ENCODE measurements at places on chromosomes 2 and 18.
A peak's percentile ranks its signal among the peaks of the same experiment; 100 is the strongest.

DNA sequence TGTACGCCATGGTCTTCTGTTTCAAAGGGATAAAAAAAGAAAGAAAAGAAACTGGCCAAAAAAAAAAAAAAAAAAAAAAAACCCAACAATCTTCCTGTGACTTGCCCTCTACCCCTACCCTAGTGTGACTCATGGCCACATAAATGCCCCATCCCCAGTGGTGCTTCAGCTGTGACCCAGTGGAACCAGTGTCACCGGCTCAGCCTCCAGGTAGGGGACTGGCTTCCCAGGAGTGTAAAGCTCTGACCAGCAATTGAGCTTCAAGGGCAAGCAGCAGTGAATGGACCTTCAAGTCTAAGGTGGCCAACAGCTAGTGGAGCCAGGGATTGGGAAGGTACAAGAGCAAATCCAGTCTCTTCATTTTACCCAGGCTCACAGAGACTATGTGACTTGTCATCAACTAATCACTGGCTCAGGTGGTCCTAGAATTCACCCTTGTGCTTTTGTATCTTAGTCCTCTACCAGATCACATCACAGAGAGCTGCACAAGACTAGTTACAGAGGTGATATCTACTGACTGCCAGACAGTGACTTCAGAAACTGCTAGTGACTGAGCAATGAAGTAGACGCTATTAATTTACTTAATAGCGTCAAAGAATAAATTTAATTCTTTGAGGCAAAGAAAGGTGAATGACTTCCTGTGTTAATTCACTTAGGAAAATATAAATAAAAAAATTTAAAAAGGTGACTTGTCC is 1.3 kb upstream of the TGFBRAP1 start:
- no peak for DNase-seq

DNA sequence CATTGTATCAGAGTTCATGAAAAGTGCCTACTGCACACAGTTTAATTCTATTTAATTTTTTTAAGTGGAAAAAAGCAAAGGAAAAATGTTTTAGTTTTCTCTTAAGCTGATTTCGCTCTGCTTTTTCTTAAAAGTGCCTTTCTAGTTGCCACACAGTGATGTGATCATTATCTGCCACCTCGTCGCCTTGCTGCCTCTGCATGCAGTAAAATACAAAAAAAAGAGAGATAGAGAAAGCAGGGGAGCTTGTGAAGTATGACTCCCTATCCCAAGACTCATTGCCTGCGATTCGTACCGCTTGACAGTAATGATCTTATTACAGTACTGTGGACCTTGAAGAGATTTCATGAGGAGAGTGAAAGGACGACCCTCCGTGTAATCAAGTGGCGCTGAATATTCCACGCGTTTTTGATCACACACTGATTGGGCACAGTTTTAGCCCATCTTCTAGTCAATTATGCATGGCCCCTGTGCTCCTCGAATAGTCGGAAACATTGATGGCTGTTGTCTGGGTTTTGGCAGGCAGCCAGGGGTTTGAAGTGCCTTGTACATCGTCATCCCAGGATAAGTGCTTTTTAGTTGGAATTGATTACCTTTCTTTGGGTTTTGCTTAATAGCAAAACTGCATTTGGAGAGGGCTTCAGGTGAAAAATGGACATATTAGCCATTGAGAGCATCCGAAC is 188.3 kb downstream of the GBX2 start:
- DNase-seq: no peak

GRCh38 chr2:60234274-60234986 is 319.0 kb downstream of the BCL11A start:
- no peak for DNase-seq

GRCh38 chr2:233760043-233760442 is at the start of gene UGT1A1:
Gene UGT1A1, plus strand, starts transcription at chr2:233760270. Its CDS starts 18 bp downstream, at chr2:233760288.
- no peak for DNase-seq

- no peak for DNase-seq
Measured at GRCh38 chr2:20282916-20283592, 58.1 kb upstream of the SDC1 start.

DNA sequence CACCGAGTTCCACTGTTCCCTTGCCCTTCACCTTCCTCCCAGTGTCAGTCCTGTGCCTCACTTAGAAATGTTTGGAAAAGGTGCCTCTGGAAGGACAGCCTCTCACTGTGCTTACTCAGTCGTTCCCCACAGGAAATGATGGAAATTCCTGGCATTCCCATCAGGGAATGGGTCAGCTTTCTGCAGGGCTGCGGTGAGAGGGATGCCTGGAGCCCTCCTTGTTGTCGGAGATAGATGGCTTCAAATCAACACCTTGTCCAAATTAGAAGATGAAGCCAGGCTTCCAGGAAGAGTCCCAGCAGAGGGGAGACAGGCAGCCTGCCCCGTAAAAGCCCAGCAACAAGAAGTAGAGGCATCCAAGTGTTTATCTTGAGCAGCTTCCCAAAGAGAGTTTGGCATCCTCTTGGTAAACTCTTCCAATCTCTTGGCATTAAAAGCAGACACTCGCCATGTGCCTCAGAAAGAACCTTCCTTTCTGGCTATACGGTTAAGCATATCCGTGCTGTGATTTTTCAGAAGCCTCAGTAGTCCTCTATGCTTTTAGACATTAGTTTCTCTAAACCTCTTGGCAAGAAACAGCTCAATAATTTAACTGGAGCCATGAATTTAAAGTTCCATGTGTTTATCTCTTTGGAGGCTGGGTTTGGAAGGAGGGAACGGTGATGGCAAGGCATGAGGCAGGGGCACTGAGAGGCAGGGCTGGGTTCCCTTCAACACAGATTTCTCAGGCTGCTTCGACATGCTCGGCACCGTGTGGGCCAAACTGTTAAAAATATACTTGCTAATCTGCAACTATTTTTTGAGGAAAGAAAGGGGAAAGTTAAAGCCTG is 25.1 kb downstream of the COLEC12 start:
- no peak for DNase-seq

DNA sequence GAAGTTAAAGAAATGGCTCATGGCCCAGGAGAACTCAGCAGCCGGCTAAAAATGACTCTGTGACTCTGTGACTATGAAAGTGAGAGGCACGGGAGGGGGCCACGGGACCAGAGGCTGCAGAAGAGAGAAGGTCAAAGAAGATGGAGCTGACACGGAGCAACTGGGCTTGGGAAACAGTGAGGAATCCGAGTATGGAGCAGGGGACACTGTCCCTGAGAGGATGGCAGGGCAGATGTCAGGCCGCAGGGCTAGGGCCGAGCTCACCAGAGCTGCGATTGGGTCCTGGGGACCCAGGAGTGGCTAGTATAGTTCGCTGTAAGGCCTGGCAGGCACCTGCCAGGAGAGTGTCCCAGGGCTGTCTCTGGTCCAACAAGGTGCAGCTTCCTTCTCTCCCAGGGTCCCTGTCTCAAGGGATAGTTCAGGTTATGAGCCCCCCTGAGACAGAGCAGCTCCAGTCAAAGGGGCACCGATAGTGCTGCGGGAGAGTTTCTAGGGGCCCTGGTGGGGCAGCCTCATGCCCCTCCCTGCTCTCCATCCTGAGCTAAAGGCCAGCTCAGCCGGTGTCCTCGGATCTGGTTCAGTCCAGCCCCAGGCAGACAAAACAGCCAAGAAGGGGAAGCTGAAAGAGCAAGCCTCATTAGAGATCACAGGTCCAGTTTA is 42.7 kb downstream of the CIB4 start:
- peak; percentile 54 for DNase-seq

DNA sequence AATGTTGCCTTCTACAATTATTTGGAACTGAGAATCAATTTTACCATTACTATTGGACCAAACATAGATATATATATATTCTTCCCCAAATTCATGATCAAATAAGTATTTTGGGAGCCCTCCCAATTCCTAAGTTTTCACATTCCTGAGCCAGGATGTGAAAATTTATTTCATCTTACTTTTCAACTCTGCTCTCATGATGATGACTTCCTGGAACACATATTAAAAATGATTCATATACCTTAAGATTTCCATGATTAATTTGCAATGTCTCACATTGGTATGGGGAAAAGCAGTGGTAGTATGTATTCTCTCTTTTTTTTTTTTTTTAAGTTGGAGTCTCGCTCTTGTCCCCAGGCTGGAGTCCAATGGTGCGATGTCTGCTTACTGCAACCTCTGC is 596.1 kb upstream of the ZEB2 start:
- no peak for DNase-seq

GRCh38 chr18:6542296-6542695 is 127.6 kb upstream of the L3MBTL4 start:
- DNase-seq: no peak

DNA sequence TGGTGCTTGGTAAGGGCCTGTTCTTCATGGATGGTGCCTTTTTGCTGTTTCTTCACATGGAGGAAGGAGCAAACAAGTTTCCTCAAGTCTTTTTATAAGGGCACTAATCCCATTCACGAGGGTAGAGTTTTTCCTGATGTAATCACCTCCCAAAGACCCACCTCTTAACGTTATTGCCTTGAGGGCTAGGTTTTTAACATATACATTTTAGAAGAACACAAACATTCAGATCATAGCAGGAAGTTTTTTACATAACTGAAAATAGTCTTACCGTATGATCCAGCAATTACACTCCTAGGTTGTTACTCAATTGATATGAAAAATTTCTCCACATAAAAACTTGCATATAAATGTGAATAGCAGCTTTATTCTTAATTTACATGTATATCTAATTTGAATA is 976.3 kb downstream of the DSC3 start:
- DNase-seq: no peak

DNA sequence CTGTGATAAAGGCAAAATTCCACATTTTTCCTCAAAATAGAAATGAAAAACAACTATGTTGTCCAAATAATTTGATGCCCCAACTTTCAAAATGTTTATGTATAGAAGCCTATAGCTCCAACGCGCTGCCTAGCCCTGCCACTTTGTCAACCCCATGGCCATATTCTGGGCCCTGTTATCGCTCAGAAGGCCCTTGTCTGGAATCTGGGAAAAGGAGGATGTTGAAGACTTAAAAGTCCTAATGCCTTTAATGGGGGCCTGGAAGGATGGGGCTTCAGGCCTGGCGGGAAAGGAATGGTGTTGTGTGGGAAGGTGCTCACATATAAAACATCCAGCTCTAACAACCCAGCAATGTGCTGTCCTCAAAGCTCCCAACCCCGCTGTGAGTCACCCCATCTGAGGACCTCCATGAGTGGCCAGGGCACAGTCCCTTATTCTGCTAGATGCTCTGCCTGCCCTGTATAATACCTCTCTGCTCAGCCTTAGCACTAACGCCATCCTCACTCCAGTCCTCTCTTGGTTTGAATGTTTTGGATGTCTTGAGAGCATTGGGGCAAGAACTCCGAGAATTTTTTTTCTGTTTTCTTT is 86.0 kb downstream of the ACSL3 start:
- no peak for DNase-seq

DNA sequence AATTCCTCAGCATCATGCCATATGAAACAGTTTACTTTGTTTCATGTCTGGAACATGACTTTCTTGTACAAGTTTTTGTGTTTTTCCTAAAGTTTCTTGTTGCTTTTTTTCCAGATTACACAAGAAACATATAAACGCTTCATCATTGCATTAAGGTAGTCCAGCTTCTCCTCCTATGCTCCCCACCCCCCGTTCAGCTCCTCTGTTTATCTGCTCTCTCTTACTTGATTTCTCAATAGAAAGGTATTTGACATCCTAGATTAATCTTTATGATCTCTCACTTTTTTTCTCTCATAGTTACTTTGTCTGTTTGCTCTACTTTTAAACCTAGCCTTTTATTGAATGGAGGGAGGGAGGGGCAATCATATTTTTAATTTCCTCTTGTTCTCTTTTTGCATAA is 25.4 kb downstream of the SLC40A1 start:
- no peak for DNase-seq

DNA sequence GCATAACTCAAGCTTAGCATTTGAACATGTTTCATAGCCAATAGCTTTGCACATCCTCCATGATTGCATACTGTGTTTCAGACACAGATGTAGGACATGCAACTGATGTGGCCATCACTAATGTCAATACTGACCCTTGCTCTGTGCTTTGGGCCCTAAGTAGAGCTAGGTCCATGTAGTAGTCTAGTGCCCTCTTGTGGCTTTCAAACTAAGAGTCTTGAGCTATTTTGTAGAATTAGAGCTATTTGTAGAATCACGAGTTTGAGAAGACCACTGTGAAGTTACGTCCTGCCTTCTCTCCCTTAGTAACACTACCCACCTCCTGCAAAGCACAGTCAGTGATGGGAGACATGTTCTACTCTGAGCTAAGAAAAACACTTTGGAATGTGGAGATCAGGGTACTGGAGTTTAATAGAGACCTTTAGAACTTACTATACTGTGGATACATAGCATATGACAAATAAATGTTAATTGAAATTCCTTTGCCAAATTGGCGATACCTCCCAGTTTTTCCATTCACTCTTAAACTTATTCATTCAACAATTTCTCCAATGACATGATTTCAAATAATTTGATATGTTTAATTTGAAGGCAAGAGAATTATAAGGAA is 306.5 kb upstream of the TNP1 start:
- peak; percentile 84 for DNase-seq

DNA sequence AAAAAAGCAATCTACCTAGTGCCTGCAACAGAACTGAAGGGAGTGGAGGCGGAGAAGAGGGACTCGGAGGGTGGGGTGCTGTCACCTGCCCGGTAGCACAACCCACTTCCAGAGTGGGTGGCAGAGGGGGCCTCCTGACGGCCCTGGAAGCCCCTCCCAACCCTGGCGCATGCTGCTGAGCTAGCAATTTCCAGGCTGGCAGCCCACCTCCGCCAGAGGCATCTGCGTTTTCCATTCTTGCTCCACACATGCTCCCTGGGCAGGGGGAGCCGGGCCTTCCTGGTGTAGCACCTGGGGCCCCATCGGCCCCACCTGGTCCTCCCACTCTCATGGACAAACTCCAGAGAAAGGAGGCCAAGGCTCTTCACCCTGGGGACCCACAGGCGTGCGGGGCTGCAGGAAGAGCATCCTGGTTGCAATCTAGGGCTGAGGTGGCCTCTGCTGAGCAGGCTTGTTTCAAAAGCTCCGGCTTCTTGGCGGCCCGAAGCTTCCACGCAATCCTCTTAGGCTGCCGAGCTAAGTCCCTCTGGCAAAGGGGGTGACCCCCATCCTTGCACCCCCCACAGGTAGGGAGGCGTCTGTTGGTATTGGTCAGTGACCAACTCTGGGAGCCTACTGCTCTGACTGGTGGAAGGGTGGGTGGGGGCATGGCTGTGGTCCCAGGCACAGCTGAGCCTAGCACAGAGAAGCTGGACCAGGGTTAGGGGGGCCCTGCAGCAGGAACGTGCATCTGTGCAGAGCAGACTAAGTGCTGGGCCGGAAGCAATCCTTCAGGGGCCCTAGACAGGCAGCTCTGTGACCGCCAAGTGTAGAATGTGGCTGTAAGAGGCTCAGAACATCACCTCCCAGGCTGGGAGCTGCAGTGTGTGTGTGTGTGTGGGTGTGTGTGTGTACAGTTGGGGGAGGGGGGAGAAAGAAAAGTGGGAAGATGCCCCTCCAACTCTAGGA is 2.6 kb downstream of the HS6ST1 start:
- DNase-seq: no peak

DNA sequence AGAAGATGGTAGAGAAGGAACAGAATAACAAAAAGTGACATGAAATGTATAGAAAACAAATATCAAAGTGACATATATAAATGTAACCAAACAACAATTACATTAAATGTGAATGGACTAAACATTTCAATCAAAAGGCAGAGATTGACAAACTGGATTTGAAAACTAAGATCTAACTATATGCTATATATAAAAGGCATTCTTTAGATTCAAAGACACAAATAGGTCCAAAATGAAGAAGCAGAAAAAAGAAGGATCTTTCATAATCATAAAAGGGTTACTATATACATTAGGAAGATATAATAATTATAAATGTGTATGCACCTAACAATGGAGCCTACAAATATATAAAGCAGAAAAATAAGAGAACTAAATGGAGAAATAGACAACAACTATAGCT is 183.7 kb downstream of the METTL4 start:
- DNase-seq: no peak

- DNase-seq: no peak
Measured at GRCh38 chr2:69253611-69254301, 133.3 kb downstream of the GFPT1 start.

GRCh38 chr2:112664689-112665088 is 18.9 kb downstream of the SLC20A1 start:
- DNase-seq: no peak

All from neural progenitor cell (in vitro differentiated cells).